ENCODE measurements at places on chromosomes 3 and 15.

GRCh38 chr15:51982770-51983103, 11.2 kb upstream of the LEO1 start:
- DNase-seq, result no peak

DNA sequence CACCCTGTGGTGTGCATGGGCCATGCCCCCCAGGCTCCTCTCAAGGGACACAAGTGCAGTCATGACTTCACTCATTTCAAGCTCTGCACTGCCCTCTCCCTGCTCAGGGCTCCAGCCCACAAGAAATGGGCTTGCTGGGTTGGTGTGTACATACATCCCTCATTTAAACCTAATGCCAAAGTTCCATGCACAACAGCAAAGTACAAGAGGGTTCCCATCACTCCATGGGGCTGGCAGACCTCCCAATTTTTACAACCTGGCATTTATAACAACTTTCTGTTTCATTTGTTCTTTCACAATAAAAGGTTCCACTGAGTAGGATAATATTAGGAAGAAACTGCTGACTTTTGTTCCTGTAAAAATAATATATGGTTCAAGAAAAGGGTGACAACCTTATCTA, 54.3 kb downstream of the HERC2 start:
- no peak for DNase-seq

DNA sequence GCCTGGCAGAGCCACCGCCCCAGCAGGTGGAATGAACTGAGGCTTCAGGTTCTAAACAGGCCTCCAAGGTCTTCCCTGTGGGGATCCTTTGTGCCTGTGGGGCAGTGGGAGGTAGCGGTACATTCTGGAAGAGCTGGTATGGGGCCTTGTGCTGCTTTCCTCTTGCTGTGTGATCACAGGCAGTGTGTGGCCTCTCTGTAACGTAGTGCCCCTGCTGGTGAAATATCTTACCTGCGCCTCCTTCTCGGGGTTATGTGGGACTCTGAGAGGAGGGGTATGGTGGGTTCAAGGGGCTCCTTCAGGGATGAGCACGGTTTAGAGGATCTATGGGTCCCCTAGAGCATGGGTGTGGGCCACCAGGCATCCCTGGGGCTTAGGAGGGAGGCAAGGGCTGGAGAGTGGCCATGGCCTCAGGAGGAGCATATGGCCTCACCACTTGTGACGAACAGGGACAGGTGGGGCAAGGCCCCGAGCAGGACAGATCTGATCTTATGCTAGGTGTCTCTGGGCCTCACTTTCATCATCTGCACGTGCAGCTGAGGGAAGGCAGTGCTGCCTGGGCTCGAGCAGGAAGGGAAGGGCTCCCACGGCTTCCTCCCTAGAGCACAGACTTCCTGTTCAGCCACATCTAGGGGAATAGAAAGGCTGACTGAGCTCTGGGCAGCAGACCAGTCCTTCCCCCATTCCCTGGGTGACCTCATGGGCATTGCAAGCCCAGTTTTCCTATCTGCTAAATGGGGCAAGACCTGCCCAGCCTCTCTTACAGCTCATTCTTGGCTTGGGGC, 1.9 kb upstream of the ALS2CL start:
- no peak for DNase-seq

GRCh38 chr15:92505611-92506010, 111.9 kb downstream of the ST8SIA2 start:
- no peak for DNase-seq

- no peak for DNase-seq
Observed at GRCh38 chr15:50166216-50166615, 15.8 kb upstream of the SLC27A2 start.

- DNase-seq, result no peak
Observed at GRCh38 chr15:63834500-63835210, 907 bp upstream of the HERC1 start.

DNA sequence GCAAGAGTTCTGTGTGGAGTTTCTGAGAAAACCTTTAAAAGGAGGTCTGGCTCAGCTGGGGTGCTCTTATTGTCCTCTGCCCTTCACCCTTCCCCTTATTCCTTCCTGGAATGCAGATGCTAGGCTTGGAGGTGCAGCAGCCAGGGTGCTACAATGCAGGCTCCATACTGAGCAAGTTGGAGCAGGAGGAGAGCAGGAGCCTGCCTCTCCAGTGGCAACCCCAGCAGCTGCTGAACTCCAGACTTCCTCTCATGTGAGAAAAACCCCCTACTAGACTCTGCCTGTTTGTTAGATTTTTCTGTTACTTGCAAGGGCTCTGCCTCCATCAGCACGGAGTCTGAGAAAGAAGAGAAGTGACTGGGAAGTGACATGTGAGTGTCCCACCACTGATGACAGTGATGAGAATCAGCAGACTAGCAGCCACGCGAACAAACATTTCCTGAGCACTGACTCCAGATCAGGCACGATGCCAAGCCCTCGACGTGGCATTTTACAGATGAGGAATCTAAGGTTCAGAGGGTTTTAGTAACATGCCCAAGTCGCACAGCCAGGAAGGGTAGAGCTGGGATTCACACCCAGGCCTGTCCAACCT, 16.1 kb upstream of the RARRES1 start:
- no peak for DNase-seq

- no peak for DNase-seq
Observed at GRCh38 chr3:114714957-114715460, 421.2 kb downstream of the TIGIT start.

DNA sequence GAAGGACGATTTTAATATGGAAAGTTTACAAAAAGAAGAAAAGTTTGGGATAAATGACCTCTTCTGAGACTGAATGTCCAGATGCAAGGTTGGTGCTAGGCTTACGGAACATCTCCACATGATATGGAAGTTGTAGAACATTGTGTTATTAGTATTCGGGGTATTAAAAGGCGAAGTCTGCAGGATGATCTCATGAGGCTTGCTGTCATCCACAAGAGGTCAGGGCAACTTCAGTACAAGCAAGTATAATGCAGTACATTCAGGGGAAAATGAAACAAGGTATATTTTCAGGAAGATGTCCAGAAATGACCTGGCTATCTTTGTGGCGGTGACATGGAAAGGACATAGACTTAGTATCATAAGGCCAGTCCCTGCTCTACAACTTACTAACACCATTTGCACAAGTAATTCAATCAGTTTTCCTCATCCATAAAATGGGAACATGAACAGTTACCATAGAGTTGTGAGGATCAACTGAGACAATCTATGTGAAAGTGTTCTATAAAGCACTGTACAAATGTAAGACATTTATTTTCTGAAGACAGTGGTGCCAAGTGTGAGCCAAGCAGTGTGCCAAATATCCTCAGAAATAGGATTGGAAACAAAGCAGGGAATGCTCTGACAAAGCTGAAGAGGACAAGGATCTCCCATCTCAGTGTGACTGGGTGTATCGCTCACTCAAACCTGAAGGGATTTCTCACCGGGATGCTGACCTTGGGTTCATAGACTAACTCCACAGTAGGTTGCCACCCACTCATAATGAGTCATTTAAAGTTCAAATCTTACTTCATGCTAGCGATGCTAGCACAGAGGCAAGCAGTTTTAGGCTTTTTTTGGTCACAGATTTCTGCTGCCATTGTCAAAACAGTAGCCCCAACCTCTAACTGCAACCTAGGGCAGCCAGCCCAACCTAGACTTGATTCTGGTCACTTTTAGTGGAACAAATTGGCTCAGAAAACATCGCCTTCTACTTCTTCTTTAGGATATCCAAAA, 118.3 kb downstream of the TIGIT start:
- no peak for DNase-seq

- DNase-seq, result no peak
Observed at GRCh38 chr15:33021806-33022389, 172.6 kb downstream of the FMN1 start.

GRCh38 chr15:52243697-52244555, 51.7 kb downstream of the MYO5C start:
- no peak for DNase-seq

DNA sequence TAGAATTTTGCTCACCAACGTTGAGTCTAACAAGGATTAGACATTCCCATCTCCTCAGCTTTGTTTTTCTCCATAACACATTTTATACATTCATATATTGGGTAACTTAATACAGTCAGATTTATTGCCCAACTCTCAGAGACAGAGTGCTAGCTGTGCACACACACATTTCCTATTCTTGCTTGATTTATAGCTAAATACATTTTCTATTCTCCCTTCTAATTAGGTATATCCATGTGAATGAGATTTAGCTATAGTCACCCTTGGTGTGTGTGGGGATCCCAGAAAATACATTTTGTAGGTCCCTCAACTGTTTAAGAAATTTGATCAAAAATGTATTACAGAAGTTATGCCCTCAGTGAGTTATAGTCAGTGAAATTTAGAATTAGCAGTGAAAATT, 715.4 kb downstream of the NSUN3 start:
- no peak for DNase-seq

DNA sequence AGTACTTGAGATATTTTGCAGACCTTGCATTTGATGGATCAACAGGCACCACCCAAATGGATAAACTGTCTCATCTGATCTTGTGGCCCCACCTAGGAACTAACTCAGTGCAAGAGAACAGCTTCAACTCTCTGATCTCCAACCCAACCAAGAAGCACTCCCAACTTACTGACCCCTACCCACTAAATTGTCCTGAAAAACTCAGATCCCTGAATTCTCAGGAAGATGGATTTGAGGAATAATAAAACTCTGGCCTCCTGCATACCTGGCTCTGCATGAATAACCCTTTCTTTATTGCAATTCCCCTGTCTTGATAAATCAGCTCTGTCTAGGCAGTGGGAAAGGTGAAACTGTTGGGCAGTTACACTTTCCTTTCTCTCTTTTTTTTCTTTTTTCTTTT, 247.9 kb downstream of the ZPLD1 start:
- no peak for DNase-seq

- no peak for DNase-seq
Observed at GRCh38 chr3:132625613-132626012, 28.5 kb downstream of the ACKR4 start.

DNA sequence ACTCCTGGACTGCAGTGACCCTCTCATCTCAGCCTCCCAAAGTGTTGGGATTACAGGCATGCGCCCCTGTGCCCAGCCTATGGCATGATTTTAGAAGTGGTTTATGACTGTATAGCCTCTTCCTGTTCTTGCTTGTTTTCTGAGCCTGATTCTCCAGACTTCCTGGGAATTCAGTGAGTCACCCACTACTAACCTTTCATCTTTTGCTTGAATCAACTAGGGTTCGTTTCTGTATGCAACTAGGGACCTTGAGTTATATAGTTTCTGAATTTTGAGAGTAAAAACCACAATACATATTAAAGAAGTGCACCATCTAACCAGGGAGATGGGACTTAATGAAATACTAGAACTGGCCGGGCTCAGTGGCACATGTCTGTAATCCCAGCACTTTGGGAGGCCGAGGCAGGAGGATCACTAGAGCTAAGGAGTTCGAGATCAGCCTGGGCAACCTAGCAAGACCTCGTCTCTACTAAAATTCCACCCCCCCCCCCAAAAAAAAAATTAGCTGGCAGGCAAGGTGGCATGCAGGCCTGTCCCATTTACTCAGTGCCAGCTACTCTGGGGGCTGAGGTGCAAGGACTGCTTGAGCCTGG, 76.0 kb downstream of the ZNF609 start:
- no peak for DNase-seq

Measured in activated naive CD4-positive, alpha-beta T cell (primary cell).